ENCODE measurements at places on chromosomes 3 and 15. TPM values are rescaled to one million over a fixed set of nuclear protein-coding genes. Genes with fewer than 3 reads are reported as not detected.

GRCh38 chr3:97981886-97982285, 9.7 kb upstream of the RIOX2 start:
- no peak for ATAC-seq

- no peak for ATAC-seq
Measured at GRCh38 chr3:181567311-181568075, 144.2 kb upstream of the SOX2 start.

- ATAC-seq, result no peak
Measured at GRCh38 chr15:39124553-39125171, 456.2 kb upstream of the THBS1 start.

- ATAC-seq, result peak; percentile 13
Measured at GRCh38 chr3:13015286-13016082, 57.7 kb downstream of the IQSEC1 start.

DNA sequence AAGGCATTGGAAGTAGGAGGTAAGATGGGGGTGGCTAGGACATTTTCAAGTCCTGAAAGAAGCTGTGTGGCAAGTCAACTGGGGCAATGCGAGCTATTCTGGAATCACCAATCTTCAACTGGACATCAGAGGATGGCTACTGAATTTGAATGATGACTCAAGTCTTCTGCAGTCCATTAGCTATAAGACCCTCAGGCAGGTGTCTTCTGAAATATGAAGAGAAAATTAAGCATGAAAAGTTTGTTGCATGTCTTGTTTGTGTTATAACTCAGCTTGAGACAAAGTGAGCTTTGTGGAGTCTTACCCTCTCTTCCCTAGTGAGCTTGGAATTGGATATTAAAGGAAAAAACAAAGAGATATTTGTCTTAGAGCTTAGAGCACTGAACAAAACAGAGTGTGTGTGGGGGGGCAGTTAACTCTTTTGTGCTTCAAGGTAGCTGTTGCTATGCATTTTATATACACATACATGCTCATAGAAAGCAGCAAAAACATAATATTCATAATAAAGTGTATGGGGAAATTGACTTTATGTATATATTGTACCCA, 979.1 kb downstream of the MCTP2 start:
- ATAC-seq, result no peak

DNA sequence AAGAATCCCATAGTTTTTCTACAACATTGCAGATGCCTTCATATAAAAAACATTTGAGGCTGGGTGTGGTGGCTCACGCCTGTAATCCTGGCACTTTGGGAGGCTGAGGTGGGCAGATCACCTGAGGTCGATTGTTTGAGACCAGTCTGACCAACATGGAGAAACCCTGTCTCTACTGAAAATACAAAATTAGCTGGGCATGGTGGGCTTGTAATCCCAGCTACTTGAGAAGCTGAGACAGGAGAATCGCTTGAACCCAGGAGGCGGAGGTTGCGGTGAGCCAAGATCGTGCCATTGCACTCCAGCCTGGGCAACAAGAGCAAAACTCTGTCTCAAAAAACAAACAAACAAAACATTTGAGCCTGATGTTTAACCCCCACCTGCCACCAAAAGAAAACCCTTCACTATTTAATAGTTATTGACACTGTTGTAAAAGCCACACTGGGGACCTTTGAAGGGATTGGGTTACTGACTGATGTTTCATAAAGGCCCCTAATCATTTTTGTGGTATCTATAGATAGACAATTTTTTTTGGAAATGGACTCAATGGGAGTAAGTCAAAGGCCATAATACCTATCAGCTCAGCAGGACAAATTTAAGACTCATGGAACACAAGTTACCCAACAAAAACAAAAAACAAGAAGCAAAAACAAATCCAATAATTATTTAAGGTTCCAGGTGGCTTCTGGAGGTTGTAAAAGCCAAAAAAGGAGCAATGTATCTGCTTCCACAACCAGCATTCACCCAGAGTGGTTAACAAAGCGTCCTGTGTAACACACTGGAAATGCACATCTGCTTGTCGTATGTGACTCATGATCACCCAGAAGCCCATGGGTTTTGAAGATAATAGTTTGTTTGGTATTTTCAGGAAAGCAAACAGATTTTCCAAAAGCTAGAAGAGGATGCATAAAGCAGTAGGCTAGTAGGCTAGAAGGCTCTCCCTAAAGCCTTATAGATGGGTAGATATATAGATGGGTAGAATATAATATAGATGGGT, 41.2 kb downstream of the CDCP1 start:
- ATAC-seq, result no peak

DNA sequence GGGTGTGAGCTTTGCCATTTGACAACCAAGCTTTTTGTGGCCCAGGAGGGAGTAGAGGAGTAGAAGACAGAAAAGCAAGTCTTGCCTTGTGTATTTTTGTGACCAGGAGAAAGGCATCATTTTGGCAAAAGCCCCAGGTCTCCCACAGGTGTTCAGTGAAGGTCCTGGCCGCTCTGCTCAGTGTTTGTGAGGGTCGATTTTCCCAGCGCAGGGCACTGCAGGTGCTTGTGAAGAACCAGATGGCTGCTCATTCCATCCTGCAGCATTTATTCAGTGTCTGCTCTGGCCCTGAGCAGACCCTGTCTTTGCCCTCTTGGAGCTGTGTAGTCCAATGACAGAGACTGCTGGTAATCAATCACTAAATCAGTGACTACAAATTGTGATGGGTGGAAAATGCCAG, 19.5 kb downstream of the TRAK1 start:
- ATAC-seq, result no peak

- no peak for ATAC-seq
Measured at GRCh38 chr3:3737531-3737930, 61.7 kb upstream of the LRRN1 start.

GRCh38 chr3:167716920-167717319, 17.8 kb downstream of the PDCD10 start:
- ATAC-seq, result no peak

DNA sequence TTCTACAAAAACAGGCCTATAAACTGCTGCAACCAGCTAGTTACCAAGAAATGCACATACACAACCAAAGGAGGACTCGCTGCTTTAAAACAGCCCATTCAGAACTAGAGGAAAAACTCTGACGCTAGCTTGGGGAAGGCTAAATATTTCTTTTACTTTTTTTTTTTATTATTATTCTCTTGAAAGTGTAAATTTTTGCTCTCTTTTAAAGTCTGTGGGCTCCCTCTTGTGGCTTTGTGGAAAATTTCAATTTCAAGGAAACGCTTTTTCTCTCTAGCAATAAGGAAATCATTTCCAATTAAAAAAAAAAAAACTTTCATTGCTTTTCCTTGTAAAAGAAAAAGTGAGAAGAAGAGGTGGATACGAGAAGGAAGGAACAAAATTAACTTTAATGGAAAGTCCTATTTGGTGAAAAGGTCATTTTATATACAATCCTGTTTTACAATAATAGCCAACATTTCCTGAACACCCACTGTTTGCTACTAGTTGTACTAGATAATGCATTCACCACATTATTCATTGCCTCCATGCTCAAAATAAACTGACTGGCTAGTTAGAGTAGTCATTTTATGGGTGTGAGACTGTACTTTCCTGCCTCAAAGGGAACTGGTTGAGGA, 51.2 kb upstream of the SAMMSON start:
- no peak for ATAC-seq

DNA sequence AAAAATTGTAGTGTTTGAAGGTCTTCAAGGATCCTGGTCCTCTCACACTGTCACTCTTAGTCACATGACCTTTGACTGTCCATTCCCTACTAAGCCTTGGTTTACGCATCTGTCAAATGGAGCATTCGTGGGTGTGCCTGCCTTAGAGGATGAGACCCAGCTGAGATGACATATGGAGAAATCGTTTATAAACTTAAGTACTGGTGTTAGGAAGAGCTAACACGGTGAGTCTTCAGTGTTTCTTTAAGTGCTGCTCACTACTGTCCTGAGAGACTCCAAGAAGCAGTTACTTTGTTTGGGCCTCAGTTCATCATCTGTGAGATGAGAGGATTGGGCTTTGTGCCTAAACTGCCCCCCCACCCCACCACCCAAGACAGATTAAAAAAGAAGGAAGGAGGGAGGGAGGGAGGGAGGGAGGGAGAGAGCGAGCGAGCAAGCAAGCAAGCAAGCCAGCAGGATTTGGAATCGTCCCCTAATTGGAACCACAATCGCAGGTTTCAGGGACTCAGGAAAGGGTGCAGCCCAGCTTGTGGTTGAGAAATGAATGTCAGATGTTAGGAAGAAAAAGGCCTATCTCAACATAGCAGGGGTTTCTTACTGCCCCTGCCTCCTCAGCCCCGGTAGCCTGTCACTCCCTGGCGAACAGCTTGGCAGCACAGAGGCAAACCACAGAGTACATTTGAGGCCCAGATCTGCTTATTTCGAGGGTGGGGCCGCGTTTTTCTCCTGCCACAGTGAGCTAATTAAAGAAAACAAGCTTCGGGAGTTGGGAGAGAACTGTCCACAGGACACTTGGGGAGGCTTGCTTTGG, 32.7 kb downstream of the SMAD3 start:
- no peak for ATAC-seq

Gene ZDHHC23
- total RNA-seq, result 3.0 TPM

Gene CCR9
- total RNA-seq, result not detected

Gene GCSAM
- total RNA-seq, result 1.1 TPM

Gene PRR20G
- not detected for total RNA-seq

Gene MRAS
- total RNA-seq, result 1.6 TPM
